ENCODE measurements at places on chromosomes 4 and X. TPM values are rescaled to one million over a fixed set of nuclear protein-coding genes. Genes with fewer than 3 reads are reported as not detected.

Gene ASB5
- 94.7 TPM for total RNA-seq

DNA sequence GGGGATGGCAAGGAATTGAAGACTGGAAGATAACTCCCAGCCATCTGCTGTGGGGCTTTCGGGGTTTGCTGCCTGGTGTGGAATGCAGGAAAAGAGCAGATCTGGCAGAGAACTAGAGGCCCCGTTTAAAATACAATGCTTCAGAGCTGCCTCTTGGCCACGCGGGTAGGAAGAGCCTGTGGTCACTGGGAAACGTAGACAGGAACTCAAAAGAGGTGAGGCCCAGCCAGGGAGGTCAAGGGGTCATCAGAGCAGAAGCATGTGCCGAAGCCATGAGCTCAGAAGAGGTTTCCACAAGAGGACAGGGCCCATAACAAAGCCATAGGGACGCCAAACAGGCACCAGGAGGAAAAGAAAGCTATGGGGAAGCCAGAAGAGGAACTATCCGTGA, 14.5 kb upstream of the STS start:
- peak; percentile 39 for DNase-seq

Gene FAM47E
- total RNA-seq, result 1.9 TPM

GRCh38 chr4:122764821-122765215, 32.3 kb downstream of the BBS12 start:
- no peak for DNase-seq

GRCh38 chr4:87026800-87027495, 92.1 kb downstream of the AFF1 start:
- peak; percentile 54 for DNase-seq

Measured in muscle of leg (tissue), 16 donors.